ENCODE measurements at places on chromosomes 4 and X.

DNA sequence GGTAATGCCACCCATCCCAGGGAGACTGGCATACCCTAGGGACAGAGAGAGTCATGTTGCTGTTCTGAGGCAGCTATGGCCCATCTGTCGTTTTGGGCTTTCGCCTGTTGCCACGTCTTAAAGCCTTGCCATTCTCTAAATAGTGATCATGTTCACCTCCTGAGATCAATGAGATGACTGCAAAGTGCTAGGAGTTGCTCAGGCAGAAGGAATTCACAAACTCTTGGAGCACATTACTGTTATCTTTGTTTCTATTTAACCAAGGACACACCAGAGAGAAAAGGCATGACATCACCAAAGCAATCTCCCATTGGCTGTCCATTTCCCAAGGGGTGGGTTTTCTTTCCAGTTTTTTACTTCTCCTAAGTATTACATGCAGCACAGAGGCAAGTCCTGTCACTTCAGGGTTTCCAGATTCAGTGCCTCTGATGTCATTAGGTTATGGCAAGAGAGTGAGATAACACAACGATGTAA is 37.1 kb upstream of the SETD7 start:
- DNase-seq, result no peak

DNA sequence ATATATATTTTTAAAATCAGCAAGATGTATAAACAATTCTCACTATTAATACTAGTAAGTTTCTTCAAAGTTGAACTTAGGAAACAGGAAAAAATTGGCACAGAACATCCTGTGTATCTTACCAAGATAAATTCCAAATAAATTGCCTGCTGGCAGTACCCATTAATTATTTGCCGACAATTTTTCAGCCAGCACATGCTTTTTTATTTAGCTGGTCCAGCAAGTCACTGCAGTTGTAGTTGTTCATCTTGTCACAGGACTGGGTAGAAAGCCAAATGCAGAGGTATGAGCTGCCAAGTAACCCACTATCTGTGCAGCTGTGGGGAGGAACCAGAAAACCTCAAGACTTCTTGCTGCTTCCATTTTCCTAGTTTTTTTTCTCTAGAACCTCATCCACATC is 113.4 kb downstream of the PACRGL start:
- DNase-seq, result no peak

GRCh38 chrX:154828016-154828408 is 6.5 kb downstream of the SMIM9 start:
- no peak for DNase-seq

- no peak for DNase-seq
Measured at GRCh38 chr4:163395758-163396157, 52.1 kb downstream of the NPY5R start.

GRCh38 chrX:95764972-95765451 is 919.6 kb upstream of the DIAPH2 start:
- no peak for DNase-seq

- no peak for DNase-seq
Measured at GRCh38 chr4:183256343-183256742, 63.7 kb downstream of the CLDN22 start.
